ENCODE measurements at places on chromosomes 3 and 15. TPM values are rescaled to one million over a fixed set of nuclear protein-coding genes. Genes with fewer than 3 reads are reported as not detected.
A peak's percentile ranks its signal among the peaks of the same experiment; 100 is the strongest.

DNA sequence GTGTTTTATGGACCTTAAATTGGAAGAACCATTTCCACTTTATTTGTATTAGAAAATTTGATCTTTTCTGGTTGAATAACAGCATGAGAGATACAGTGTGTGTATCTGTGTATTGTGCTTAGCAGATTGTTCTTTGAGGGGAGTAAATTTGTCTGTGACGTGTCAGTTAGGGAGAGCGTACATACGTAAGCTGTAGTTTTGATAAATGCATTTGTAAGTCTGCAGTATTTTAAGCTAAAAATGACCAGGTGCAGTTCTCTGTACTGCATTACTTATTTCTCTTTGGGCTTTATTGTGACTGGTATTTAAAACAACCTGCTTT, 264.8 kb downstream of the ROBO2 start:
- H3K27ac ChIP-seq: no peak overlapping the region
- H3K27me3 ChIP-seq: no peaks in the 10 kb centered on the region
- H3K4me3 ChIP-seq: no peak overlapping the region
- H3K36me3 ChIP-seq: no peaks in the 10 kb centered on the region
- peaks cover 12% of the 10 kb centered on the region for H3K4me1 ChIP-seq

- no peak overlapping the region for H3K27ac ChIP-seq
- no peaks in the 10 kb centered on the region for H3K36me3 ChIP-seq
- no peaks in the 10 kb centered on the region for H3K4me1 ChIP-seq
- no peaks in the 10 kb centered on the region for H3K27me3 ChIP-seq
- DNase-seq: no peak
These were observed 60.1 kb upstream of the ICE2 start for GRCh38 chr15:60539016-60539415.

- no peaks in the 10 kb centered on the region for H3K4me1 ChIP-seq
- no peaks in the 10 kb centered on the region for H3K27me3 ChIP-seq
- no peak overlapping the region for H3K4me3 ChIP-seq
- H3K27ac ChIP-seq: no peak overlapping the region
These were observed 844.7 kb downstream of the DIPK2A start for GRCh38 chr3:144816323-144816722.

GRCh38 chr15:74044267-74045110, 37.9 kb downstream of the GOLGA6A start:
- no peak for DNase-seq
- peaks cover 3% of the 10 kb centered on the region for H3K4me1 ChIP-seq
- no peaks in the 10 kb centered on the region for H3K36me3 ChIP-seq
- H3K27ac ChIP-seq: no peak overlapping the region
- no peaks in the 10 kb centered on the region for H3K27me3 ChIP-seq

GRCh38 chr3:18609187-18609586, 184.0 kb upstream of the SATB1 start:
- no peak overlapping the region for H3K4me3 ChIP-seq
- no peaks in the 10 kb centered on the region for H3K27me3 ChIP-seq
- DNase-seq: no peak
- no peaks in the 10 kb centered on the region for H3K4me1 ChIP-seq
- H3K27ac ChIP-seq: no peak overlapping the region
- peaks cover 4% of the 10 kb centered on the region for H3K36me3 ChIP-seq

GRCh38 chr15:22959321-22960101, 20.7 kb downstream of the CYFIP1 start:
- H3K4me3 ChIP-seq: no peak overlapping the region
- peaks cover 35% of the 10 kb centered on the region for H3K4me1 ChIP-seq
- peaks cover 3% of the 10 kb centered on the region for H3K36me3 ChIP-seq
- DNase-seq: no peak

DNA sequence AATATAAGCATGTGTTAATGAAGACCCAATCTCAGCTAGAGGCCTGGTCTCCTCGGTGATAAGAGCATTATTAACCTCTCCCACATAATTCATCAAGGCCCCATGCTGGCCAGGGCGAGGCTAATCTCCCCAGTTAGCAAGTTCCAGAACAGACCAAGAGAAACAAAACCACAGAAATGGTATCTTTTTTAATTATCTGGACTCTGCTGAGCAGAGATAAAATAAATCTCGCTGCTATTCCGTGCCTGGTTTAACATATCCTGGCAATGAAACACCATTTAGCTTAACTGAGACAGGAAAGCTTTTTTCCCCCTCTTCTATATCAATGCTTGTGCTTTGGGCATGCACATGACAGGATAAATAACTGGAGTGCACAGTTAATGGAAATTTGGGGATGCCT, 72.5 kb upstream of the ARHGEF3 start:
- peaks cover 4% of the 10 kb centered on the region for H3K4me1 ChIP-seq
- no peaks in the 10 kb centered on the region for H3K36me3 ChIP-seq
- no peak overlapping the region for H3K4me3 ChIP-seq
- H3K27ac ChIP-seq: no peak overlapping the region
- DNase-seq: no peak
- no peaks in the 10 kb centered on the region for H3K27me3 ChIP-seq

DNA sequence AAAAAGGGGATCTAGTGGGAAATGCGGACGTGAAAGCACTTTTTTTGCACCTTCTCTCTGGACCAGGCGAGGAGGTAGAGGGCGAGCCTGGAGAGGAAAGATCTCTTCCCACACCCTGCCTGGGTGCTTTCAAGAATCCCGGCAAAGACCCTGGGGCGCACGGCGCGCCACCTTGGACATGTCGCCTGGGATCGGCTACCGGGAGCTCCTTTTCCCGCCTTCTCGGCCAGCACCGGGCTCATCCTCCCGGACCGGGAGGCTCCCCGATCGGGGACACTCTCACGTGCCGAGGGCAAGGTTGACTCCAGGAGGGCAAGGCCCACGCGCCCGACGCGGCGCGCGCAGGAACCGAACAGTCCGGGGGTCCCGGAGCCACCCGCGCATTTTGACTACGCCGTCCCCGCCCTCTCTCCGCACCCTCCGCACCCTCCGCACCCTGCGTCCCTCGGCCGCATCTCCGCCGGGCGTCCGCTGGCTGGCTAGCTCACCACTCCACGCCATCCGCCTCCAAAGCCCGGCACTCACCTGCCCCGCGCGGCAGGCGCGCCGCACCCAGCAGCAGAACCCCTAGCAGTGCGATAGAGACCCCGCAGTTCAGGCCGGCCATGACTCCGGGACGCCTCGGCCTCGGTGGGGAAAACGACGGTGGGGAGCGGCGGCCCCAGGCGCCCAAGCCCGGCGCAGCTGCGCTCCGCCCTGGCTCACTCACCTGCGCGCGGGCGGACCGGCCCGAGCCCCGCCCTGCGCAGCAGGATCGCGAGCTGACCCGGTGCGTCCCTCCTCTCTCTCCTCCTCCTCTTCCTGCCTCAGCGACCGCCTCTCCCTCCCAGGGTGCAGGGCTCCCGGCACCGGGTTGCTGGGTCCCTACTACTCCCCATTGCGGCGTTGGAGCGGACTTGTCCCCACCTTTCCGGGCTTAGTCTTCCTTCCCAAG, at the start of gene CDCP1:
TSS of gene CDCP1 (minus strand) at position 698 of the 934 bp plus-strand sequence. CDS start at position 607, 91 bp downstream.
- peaks cover 86% of the 10 kb centered on the region for H3K27me3 ChIP-seq
- H3K27ac ChIP-seq: no peak within 1 kb of the TSS
- H3K4me1 ChIP-seq: no peaks in the 10 kb centered on the region
- no peak for DNase-seq
- H3K4me3 ChIP-seq: no peak within 1 kb of the TSS

GRCh38 chr3:54665016-54665600, 262.8 kb downstream of the LRTM1 start:
- no peak overlapping the region for H3K27ac ChIP-seq
- H3K4me3 ChIP-seq: no peak overlapping the region
- no peaks in the 10 kb centered on the region for H3K36me3 ChIP-seq
- H3K27me3 ChIP-seq: no peaks in the 10 kb centered on the region
- H3K4me1 ChIP-seq: peaks cover 6% of the 10 kb centered on the region

DNA sequence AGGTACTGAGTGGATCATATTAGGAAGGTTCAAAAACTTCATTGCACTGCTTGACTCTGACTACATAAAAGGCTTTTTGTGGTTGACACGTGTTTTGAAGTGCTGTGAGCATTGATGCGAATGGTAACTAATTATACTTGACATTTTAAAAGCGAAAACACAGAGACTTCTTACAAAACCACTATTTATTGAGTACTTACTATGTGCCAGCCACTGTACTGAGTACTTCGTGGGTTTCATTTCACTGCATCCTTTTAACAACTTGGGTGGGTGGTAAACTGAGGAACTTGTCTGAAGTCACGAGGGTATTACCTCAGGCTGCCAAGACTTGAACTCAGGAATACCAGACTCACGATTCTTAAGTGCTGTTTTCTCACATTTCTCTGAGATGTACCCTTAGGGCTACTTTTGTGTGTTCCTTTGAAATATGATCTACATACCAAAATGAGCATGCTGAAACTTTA, 45.3 kb upstream of the PPP4R2 start:
- DNase-seq: no peak
- H3K36me3 ChIP-seq: no peaks in the 10 kb centered on the region
- H3K4me3 ChIP-seq: no peak overlapping the region
- no peaks in the 10 kb centered on the region for H3K27me3 ChIP-seq

GRCh38 chr3:185935465-185936272, 2.1 kb downstream of the TRA2B start:
- H3K4me1 ChIP-seq: peaks cover 60% of the 10 kb centered on the region
- H3K27ac ChIP-seq: peak overlapping the region; percentile 100
- peaks cover 42% of the 10 kb centered on the region for H3K36me3 ChIP-seq
- peaks cover 31% of the 10 kb centered on the region for H3K27me3 ChIP-seq
- peak overlapping the region; percentile 99 for H3K4me3 ChIP-seq
- no peak for DNase-seq

Gene CD86
- not detected for total RNA-seq

Gene PPARG
- not detected for total RNA-seq

Gene GNB5
- 15.8 TPM for total RNA-seq

Gene PLXNA1
- 90.4 TPM for total RNA-seq

Gene MKRN2OS
- not detected for total RNA-seq

Gene SKOR1
- 0.49 TPM for total RNA-seq

Gene MLF1
- 21.0 TPM for total RNA-seq

Gene TNFSF10
- not detected for total RNA-seq

Gene CTDSPL2
- total RNA-seq: 85.7 TPM

Gene LRRC2
- total RNA-seq: 0.12 TPM
